ENCODE measurements at places on chromosomes 6 and 20.
A peak's percentile ranks its signal among the peaks of the same experiment; 100 is the strongest.

DNA sequence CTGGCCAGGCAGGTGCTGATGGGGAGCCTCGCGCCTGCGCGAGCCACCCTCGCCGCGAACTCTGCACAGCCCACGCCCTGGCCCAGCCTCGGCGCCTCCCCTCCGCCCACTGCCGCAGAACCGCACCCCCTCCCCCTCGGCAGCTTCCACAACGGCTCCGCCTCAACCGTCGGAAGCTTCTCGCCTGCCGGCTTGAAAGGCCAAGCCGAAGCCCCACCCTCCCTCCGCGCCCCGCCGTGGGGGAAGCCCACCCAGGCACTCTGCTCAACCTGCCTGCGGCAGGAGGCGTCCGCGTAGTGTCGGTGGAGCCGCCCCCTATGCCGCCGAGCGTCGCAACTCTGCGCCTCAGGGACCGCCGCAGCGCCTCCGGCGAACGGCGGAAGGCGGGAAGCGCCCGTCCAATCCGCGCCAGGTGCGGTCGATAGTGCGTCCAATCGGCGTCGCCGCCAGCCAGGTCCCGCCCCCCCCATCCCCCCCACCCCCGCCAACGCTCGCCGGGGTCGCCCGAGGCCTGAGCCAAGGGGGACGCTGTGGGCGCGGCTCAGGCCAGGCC is at the start of gene SYCP2:
SYCP2 (minus strand) TSS at position 342 of the 553 bp plus-strand sequence. CDS start 11,224 bp downstream, outside the sequence.
- no peak for DNase-seq

GRCh38 chr6:50380406-50381098 is 330.8 kb upstream of the DEFB112 start:
- DNase-seq: no peak

DNA sequence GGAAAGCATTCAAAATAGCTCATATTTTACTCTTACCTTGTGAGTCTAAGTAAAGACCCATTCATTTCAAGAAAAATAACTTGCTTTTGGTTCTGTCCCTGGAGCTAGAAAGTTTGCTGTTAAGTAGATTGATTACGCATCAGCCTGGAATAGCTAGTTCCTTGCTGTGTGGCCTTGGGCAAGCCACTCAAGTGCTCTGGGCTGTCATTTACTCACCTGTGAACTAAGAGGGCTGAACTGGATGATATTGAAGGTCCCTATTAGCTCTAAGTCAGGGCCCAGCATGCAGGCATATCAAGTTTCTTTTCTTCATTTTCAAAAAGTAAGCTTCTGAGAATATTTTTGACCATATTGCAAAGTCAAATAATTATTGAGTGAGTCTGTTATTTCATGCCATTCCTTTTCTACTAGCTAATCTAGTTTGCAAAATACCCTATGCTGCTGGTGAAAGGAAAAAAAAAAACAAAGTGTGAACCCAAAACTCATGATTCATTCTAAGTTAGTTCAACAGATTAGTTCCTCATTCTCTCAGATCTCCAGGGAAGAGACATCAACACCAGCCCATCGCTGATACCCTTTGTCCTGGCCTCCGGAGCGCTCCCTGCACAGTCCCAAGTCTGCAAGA is 106.5 kb upstream of the GMDS start:
- no peak for DNase-seq

DNA sequence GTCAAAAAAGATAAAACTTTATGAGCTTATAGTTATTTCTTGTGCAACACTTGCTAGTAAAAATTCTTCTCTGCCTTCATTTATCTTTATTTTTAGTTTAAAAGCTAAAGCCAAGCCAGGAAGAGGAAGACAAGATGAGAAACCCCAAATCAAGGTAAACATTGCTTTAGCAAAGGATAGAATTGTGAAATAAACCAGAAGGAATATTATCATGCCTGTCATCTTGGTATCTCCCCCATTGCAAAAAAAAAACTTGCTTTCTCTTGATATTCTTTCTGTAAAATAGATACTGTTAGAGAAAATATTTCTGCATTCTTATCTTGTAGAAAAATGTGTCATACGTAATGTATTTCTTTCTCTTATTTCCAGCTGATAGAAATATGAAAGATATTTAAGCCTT is 432.8 kb downstream of the GJA1 start:
- no peak for DNase-seq

DNA sequence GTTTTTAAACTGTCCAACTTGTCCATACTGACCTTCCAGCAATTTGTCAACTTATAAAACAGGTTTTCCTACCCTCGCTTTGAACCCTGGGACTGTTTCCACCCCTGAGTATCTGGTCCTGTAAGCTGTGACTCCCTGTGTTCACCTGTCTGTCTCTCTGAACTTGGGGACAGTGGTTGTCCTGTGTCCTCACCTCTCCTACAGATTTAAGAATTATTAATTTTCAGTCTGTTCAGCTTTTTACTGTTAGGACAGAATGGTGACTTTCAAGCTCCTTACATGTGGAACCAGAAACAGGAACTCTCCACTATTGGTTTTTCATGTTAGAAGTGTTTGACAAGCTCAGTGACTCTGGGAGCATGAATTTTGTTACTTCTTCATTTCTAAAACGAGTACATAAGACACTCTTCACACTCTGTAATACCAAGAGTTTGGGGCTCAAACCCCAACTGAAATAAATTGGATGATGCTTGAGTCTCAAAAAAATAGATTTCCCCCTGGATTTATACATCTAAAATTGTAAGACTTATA is 713.9 kb downstream of the COL12A1 start:
- no peak for DNase-seq

GRCh38 chr6:92538926-92539325 is 880.4 kb downstream of the EPHA7 start:
- no peak for DNase-seq

DNA sequence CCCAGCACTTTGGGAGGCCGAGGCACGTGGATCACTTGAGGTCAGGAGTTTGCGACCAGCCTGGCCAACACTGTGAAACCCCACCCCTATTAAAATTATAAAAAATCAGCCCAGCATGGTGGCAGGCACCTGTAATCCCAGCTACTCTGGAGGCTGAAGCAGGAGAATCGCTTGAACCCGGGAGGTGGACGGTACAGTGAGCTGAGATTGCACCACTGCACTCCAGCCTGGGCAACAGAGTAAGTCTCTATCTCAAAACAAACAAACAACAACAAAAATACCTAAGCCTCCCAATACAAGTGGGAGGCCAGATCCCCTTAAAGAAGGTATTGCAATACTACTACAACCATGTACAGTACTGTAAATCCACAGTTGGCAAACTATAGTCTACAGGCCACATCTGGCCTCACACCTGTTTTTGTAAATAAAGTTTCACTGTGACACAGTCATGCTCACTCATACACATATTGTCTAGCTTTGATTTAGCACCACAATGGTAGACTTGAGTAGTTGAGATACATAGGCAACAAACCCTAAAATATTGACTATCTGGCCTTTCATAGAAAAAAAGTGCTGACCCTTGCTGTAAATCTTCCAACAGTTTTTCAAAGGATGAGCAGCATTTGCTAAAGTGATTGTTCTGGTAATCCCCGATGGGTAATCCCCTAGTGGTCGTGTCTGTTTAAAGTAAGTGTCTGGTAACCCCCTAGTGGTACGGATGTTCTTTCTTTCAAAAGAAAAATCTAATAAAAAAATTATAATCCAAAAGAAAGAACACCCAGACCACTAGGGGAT is 202.0 kb downstream of the RNGTT start:
- DNase-seq: no peak

- no peak for DNase-seq
Observed at GRCh38 chr6:149190224-149190831, 127.2 kb upstream of the TAB2 start.

DNA sequence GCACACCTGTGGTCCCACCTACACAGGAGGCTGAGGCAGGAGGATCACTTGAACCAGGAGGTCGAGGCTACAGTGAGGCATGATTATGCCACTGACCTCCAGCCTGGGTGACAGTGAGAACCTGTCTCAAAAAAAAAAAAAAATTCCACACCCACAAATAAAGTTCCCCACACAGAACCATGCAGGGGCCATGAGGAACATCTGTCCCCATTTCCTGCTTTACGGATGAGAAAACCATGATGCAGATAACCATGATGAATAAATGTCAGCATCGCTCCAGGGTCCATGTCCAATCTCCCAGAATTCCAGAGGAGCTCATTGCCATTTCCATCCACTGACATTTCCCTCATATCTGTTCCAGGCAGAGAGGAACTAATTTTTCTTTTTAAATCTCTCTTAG is 16.9 kb upstream of the AGPAT4 start:
- no peak for DNase-seq

DNA sequence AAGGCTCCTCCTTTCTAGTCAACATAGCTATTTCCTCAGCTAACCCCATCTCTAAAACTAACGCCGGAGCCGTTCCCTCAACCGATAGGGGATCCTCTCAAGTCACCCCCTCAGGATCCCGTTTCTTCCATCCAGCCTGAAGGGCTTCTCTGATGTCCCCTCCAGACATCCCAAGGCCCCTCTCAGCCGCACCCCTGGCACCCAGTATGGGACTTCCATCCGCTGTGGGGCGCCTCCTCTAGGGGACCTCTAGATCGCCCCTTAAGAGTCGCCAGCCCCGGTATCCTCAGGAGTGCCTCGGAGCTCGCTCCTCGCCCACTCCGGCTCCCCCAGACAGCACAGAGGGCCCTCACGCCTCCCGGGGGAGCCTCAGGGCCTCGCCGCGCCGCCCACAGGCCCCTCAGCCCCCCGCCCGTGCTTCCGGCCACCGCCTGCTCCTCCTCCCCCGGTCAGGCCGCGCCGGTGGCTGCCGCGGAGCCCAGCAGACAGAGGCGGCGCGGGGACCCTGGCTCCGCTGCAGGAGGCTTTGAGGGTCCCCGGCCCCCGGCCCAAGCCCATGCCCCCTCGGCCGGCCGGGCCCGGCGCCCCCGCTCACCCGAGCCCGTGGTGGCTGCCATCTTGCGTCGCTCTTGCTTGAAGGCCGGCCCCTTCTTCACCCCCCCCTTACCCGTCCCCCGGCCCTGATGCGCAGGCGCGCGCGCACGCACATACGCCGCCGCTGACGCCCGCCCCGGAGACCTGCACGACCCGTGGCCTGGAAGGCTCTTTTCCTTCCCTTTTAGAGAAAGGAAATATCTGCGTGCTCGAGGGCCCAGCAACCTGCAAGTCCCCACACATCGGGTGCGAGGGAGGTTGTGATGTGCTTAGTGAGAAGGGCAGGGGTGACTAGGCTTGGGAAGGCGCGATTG is at the start of gene UBE2V1:
UBE2V1 (minus strand) TSS at position 639 of the 908 bp plus-strand sequence; CDS start at position 617, 22 bp downstream.
- peak; percentile 74 for DNase-seq

DNA sequence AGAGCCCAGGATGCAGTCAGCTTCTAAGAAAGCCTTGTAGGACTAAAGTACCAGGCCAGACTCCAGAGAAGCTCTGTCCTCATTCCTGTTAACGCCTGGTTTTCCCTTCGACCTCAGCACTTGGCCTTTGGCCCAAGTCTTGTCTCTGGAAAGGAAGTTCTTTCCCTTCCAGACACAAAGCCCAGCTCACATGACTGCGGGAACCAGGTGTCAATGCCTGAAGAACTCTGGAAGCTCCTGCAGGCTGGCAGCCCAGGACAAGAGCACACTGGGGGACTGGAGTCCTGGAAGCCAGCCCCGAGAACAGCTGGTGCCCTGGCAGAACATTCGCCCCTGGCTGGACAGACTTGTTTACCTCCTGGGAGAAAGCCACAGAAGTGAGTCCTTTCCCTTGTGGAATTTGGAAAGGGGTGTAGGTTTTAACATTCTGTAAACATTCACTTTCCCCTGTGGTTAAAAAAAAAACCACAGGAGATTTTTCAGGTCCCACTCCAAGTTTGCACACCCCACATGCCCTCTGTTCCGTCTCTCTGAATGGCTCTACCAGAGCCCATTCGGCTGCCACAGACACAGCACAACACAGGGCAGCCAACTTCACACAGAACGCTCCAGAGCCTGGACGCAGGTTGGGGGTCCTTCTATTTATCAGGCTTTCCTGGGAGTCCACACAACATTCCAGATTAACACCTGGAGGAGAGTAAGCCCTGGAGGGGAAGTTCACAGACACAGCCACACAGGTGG is 18.1 kb downstream of the ACSS1 start:
- no peak for DNase-seq

DNA sequence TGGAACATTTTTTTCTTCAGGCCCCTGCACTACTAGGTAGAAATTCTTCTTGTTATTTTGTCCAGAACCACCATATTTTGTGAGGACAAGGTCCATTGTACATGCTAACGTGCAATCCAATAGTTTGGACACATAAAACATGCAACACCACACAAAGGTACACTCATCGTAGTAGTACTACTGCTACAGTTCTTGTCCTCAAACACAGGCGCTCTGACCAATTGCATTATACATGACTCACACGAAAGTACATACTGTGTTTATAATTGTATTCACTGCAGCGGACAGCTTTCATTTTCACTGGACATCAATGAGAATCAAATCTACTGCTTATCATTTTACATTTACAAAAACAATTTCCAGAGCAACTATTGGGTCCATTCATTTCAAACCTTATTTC is 15.3 kb upstream of the SMLR1 start:
- DNase-seq: no peak

DNA sequence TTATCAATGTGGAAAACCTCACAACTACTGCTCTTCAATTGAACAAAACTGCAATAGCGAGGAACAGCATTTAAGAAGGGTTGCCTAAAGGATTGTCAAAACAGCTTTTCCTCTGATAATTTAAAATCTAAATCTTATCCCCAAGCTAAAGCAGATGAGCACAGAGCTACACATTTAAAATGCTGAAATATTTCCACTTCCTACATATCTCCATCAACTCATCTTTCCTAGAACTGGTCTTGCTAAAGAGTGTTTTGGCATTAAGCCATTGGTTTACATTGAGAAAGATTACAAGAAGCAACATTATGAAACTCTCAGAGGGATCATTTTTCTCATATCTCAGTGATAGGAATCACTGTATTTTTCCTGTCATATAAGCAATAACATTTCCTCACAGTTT is 3.6 kb downstream of the OR10C1 start:
- no peak for DNase-seq

DNA sequence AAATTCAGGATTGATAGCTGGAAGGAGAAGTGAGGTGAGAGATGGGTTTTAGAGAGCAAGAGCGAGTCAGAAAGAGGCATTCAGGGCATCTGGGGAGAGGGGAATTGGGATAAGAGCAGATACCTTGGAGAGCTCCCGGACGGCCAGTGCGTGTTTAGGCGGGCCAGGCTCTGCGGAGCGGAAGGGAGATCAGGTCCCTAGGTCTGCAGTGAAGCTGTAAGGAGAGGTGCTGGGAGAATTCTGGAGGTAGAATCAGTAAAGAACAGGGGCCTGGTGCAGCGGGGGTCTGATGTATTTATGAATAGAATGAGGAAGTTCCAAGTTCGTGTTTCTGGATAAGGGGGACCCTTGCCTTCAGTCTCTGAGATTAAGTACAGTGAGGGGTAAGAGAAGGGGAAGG is 47.4 kb upstream of the FAM83D start:
- no peak for DNase-seq

DNA sequence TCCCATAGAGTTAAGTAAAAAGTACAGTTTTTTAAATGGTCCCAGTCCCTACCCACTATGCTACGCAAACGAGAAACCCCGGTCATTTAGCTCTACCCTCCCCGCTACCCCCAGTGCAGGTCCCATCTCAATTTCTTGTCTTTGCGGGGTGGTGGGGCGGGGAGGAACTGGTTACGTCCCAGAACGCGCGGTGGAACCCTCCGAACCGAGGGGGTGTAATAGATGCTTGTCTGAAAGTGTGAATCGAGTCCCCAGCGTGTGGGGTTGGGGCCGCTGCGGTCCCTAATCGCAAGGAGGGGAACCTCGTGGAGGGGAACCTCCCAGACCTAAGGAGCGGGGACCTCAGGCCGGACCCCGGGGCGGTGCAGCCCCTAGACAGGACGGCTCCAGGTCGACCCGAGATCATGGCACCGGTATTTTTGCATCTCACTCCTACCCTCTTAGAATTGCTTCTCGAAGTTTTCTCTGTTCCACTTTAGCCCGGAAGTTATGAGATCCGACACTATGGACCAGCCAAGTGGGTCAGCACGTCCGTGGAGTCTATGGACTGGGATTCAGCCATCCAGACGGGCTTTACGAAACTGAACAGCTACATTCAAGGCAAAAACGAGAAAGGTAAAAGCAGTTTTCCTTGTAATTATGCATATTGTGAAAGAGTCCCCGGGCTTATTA is 779 bp downstream of the HEBP2 start:
- DNase-seq: no peak
